ENCODE measurements at places on chromosomes 6 and 20.

GRCh38 chr6:28811873-28812272 is 111.9 kb downstream of the TRIM27 start:
- no peak overlapping the region for H3K27ac ChIP-seq
- no peak overlapping the region for H3K4me3 ChIP-seq
- peaks cover 17% of the 10 kb centered on the region for H3K4me1 ChIP-seq
- DNase-seq, result no peak

DNA sequence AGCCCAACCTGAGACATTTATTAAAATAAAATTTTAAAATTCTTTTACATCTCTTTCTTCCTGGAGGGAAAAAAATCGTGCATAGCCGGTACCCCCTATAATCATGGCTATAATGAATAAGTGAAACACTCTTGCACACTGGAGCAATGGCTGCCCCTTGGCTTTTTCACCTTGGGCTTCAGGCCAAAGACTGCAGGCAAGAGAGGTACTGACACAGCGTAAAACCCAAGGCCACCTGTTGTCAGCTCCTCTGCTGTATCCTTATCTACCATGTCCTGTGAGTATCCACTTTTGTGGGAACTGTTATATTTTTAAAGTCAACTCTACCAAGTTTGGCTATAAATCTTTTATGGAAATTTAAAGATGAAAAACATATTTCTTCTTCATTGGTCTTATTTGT is 23.0 kb upstream of the LY86 start:
- H3K27ac ChIP-seq, result no peak overlapping the region
- no peak for DNase-seq
- no peak overlapping the region for H3K4me3 ChIP-seq
- H3K4me1 ChIP-seq, result peaks cover 24% of the 10 kb centered on the region
- H3K27me3 ChIP-seq, result peaks cover 8% of the 10 kb centered on the region

- peaks cover 3% of the 10 kb centered on the region for H3K27me3 ChIP-seq
- H3K27ac ChIP-seq, result no peak overlapping the region
- H3K4me1 ChIP-seq, result no peaks in the 10 kb centered on the region
- H3K4me3 ChIP-seq, result no peak overlapping the region
- no peak for DNase-seq
- no peaks in the 10 kb centered on the region for H3K36me3 ChIP-seq
Observed at GRCh38 chr20:40148886-40149285, 540.1 kb downstream of the MAFB start.

- H3K27me3 ChIP-seq, result peaks cover 9% of the 10 kb centered on the region
- no peak for DNase-seq
- H3K27ac ChIP-seq, result no peak overlapping the region
- no peaks in the 10 kb centered on the region for H3K36me3 ChIP-seq
Observed at GRCh38 chr6:168309183-168309582, 10.4 kb downstream of the DACT2 start.

- H3K4me1 ChIP-seq, result peaks cover 84% of the 10 kb centered on the region
- H3K4me3 ChIP-seq, result no peak overlapping the region
- H3K27me3 ChIP-seq, result no peaks in the 10 kb centered on the region
- no peak for DNase-seq
Observed at GRCh38 chr6:42025066-42025844, 25.1 kb upstream of the TAF8 start.

GRCh38 chr6:121485359-121485811 is 49.9 kb downstream of the GJA1 start:
- no peaks in the 10 kb centered on the region for H3K36me3 ChIP-seq
- H3K4me1 ChIP-seq, result no peaks in the 10 kb centered on the region
- no peak overlapping the region for H3K27ac ChIP-seq

- no peak overlapping the region for H3K27ac ChIP-seq
- no peaks in the 10 kb centered on the region for H3K36me3 ChIP-seq
- no peak overlapping the region for H3K4me3 ChIP-seq
- peaks cover 3% of the 10 kb centered on the region for H3K27me3 ChIP-seq
Observed at GRCh38 chr6:4381381-4381780, 246.0 kb upstream of the ECI2 start.

DNA sequence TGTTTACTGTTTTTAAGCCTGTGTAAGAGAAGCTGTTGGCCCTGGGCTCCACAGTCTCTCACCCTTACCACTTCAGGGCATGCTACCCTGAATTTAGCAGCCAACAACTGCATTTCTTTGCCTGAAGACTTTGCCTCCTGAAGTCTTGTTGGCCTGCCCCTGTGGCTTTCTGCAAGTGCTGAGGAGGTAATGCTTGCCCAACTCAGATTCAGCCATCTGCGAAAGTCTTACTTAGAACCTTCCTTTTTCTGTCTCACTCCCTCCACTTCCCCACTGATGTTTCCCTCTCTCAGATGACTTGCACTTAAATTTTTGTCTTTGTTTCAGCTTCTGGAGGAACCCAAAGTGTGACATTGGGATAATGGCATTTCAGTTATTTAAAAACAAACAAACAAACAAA is 11.8 kb upstream of the IBTK start:
- H3K27ac ChIP-seq, result no peak overlapping the region
- no peak overlapping the region for H3K4me3 ChIP-seq
- no peak for DNase-seq
- H3K4me1 ChIP-seq, result no peaks in the 10 kb centered on the region

DNA sequence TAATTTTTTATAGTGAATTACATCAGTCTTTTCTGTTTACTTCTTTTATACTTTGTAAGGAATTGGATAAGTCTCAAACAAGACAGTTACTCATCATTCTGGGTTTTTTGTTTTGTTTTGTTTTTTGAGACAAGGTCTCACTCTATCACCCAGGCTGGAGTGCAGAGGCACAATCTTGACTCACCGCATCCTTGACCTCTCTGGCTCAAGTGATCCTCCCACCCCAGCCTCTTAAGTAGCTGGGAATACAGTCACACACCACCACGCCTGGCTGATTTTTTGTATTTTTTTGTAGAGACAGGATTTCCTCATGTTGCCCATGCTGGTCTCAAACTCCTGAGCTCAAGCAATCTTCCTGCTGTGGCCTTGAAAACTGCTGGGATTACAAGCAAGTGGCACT is 524.3 kb downstream of the EYS start:
- H3K36me3 ChIP-seq, result no peaks in the 10 kb centered on the region
- no peak overlapping the region for H3K4me3 ChIP-seq
- no peak overlapping the region for H3K27ac ChIP-seq
- no peaks in the 10 kb centered on the region for H3K27me3 ChIP-seq
- no peaks in the 10 kb centered on the region for H3K4me1 ChIP-seq
- no peak for DNase-seq
